Epithelial cell of esophagus (primary cell): ENCODE measurements at places on chromosomes 5 and 9.
A peak's percentile ranks its signal among the peaks of the same experiment; 100 is the strongest.

DNA sequence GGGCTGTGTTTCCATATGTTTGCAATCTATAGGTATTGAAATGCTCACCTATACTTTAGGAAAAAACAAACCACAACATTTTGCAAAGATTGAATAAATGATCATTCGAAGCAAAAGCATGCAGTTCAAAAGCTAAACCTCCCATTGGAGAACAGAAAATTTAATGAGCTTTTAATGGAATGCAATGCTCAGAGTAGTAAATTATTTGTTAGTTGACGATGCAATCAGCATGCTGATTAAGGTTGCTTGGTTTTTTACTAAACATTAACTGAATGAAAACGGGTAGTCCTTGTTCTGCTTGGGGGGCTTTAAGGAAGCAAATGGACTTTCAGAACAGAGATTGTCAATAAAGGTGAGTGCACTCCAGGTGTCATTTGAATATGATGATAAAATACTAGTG is 123.3 kb upstream of the TMEM161B start:
- no peak for DNase-seq

DNA sequence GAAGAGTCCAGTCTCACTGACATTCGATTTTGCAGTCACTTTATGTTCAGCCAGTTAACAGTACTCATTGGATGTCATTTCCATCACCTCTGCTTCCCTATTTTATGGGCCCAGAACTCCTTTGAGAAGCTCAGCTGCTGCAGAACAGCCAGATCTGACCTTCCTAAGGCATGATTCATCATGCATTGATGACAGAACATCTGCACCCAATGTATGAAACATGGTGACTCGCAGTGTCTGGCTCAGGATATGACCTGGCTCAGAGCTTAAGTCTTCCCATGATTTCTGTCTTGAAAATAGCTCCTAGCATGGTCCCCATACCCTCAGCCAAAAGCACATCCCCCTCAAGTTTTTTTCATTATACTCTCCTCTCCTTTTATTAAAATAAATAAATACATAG is 92.6 kb upstream of the TRIM32 start:
- DNase-seq = peak; percentile 87

GRCh38 chr9:27276193-27277030 is 20.5 kb downstream of the EQTN start:
- peak; percentile 67 for DNase-seq

DNA sequence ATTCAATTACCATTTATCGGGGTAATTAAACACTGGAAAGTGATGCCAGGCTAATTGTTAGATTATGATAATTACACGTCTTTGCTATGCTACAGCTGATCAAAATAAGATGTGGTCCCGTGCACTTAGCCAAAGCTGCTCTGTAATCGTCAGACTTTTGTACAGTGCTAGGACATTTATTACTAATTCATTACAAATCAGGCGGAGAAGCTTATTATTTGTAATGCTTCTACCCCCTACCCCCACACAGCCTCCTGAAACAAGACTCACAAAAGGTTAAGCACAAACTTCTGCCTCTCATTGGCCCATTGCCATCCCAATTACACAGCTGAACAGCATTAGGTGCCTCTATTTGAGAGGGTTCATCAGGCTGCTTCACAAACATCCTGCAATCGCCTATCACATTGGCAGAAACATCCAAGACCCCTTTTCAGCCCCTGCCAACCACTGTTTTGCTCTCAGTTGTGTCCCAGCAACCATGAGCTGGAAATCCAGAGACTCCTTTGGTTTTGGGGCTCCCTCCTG is 232.7 kb downstream of the EFNA5 start:
- DNase-seq = no peak
